Activated CD4-positive, CD25-positive, alpha-beta regulatory T cell treated with anti-CD3 and anti-CD28 coated beads, Interleukin-2, amount 50 U/mL, for 72 hours (primary cell): ENCODE measurements at places on chromosomes 13 and 19.

GRCh38 chr13:50403311-50403710 is 388.1 kb downstream of the KCNRG start:
- no peak for DNase-seq

DNA sequence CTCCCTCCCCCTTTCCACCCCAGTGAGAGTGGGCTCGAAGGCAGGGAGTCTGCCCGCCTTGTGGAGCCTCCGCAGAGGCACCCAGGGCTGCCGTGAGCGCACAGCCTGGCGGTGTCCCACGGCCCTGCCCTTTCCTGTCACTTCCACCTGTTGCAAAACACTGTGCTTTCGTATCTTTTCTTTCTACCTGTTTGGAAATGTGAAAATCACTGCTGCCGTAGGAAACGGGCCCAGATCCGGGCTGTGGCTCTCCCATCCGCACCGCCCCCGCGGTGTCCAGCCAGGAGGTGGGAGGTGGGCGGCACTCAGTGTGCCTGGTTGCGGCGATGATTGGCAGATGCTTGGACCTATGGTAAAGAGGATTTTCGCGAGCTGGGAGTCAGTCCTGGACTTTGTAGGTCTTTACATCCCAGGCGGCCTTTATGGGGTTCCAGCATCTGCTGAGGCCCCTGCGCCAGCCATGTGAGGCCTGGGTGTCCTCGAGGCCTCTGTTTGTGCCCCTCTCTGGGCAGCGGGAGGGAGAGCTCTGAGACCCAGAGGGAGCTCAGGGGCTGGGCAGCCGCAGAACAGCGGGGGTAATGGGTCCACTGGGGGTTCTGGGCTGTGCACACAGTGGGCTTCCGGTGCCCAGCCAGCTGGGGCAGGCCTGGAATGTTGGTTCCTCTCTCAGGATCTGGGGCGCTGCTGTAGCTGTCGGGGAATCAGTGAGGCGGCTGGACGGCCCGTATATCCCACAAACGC is 6.1 kb downstream of the STK11 start:
- DNase-seq, result no peak

DNA sequence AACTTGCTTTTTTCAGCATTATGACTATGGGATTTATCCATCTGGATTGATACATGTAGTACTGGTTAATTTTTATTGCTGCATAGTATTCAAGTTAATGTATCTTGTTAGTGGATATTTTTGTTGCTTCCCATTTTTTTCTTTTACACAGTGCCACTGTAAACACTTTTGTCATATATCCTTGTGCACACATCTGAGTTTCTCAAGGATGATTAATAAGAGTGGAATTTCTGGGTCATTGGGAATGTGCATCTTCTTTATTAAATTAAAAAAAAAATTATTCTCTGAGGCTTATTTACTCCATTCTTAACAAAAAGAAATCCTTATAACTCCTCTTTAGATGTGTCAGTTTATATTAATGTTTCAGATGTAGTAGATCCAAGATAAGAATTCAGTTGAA is 27.3 kb downstream of the B3GLCT start:
- DNase-seq, result no peak

DNA sequence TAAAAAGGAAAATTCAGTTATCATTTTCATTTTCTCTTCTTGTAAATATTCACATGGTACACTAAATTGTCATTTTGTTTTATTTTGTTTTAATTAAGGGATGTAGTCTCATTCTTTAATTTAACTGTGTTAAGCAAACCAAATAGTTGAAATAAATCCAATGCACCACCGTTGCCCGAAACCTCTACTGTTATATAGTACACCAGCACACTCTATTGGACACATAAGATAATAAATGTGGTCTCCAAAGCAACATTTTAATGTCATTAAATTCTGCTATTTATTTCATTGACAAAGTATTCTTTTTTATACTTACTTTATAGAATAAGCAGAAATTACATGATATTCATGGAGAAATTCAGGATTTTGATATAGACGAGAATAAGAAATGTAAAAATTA is 156.4 kb upstream of the FREM2 start:
- DNase-seq, result no peak

GRCh38 chr13:31105020-31105795 is 56.5 kb downstream of the HSPH1 start:
- no peak for DNase-seq

DNA sequence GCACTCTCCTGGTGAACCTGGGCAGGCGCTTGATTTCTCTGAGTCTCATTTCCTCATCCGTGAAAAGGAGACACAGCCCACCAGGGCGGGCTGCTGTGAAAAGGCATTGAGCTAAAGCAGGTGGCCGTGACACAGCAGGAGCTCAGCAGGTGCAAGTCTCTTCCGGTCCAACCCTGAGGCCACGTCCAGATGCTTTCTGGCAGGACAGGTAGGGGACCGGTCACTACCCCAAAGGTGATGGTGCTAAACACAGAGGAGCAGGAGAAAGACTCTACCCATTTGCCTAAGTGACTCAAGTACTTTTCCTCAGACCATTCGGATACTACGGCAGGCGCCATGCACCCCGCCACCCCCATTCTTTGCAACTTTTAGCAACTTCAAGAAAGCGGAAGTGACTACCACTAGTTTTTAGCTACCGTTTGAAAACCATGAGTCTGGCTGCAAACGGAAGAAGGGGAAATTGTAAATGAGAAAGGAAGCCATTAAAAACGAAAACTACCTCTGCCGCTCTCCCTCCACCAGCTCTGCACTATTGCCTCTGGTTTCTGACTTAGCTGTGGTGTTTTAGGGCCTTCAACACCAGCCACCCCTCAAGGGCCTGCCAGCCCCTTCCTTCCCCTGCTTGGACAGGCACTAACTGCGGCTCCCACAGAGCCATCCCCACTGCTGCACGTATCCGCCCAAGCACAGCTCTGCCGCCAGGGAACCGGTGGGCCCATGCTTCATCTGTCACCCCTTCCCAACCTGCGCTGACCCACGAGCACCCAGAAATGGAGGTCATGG is 4.8 kb downstream of the PPP6R1 start:
- DNase-seq, result peak; percentile 57

DNA sequence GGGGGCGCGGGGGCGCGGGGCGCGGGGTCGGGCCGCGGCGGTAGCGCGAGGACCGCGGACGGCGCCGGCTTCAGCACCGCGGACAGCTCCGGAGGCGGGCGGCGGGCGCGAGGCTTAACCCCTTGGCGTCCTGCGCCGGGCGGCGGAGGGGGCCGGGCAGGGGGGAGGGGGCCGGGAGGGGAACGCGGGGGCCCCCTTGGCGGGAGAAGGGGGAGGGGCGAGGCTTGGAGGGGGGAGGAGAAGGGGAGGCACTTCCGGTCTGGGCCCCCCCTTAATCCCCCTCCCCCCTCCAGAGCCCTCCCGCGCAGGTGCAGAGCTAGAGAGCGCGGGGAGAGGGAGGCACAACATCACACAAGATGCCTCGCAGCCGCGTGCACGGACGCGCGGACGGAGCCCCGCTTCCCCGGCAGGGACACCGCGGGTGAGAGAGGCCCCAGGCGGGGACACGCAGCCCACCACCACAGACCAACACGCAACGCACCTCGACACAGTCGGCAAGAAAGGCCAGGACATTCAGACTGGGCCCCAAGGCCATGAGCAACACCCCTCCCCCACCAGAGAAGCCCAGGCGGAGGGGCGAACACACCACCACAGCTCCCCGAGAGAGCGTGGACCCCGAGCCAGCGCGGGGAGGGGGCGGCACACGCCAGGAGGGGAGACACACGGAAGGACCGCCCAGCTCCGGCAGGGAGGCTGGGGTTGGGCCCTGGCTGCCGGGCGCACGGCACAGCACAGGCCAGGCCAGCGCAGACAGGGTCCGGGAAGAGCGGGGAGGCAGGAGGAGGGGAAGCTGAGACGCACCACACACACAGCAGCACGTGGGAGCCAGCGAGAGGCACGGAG is 24.1 kb downstream of the SHANK1 start:
- no peak for DNase-seq

DNA sequence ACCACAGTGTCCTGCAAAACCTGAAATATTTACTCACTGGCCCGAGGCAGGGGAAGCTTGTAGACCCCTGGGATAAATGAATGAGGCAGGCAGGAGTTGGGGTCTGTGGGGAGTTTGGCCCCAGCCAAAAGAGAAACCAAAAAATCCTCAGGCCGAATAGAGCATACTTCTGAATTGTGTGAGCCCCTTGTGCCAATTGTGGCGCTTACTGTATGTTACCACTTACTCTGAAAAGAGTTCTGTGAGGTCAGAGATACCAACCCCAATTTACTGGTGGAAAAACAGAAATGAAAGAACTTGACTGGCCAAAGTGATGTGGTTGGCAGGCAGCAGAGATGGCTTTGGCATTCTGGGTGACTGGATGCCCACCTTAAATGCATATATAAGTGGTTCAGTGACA is 6.9 kb downstream of the CARM1 start:
- no peak for DNase-seq

DNA sequence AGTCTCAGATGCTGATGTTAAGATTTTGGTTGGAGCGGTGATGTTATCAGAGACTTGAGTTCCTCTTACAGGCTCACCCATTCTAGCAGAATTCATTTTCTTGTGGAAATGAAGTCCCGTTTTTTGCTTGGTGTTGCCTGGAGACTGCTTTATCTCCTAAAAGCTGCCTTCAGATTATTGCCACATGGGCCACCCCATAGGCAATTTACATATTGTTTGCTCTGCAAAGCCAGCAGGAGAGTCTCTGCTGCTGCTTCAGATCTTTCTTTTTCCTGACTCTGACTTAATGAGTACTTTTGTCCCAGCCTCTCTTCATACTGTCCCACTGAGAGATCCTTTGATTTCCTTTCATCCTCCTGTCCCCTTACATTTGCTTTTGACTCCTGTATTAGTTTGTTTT is 114.6 kb downstream of the TDRD3 start:
- no peak for DNase-seq

DNA sequence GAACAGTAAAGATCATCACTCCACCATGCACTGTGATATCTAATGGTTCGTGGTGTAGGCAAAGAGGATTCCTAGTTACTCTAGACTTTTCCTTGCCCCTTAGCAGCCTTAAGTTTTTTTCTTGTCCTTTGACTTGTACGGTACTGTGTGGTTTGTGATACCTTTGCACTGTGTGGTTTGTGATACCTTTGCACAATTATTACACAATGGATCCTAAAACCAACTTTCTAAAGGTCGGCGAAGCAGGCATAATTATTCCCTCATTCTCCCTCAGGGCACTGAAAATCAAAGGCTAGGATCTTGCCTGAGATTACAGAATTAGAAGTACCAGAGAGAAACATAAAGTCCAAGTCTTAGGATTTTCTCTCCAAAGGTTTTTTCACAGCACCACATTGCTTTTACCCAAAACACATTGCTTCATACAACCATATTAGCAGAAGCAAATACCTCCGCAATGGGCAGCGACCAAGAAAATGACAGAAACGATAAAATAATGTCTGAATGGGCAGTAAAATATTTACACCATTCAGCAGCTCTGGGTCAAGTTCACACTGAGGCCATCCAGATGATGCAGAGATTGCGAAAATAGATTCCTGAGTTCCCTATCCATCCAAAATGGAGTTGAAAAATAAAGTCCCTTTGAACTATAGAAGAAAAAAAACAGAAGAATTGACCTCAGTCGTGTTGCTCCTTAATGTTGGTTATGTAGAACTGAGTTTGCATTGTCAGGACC is 106.4 kb downstream of the FGF14 start:
- DNase-seq, result no peak

GRCh38 chr13:65085977-65086376 is 2144.2 kb downstream of the PCDH9 start:
- DNase-seq, result no peak

GRCh38 chr19:48556163-48556562 is 4.2 kb downstream of the SULT2B1 start:
- no peak for DNase-seq

- no peak for DNase-seq
Observed at GRCh38 chr19:39845584-39845932, 621 bp downstream of the FBL start.
